Activated CD4-positive, alpha-beta memory T cell treated with anti-CD3 and anti-CD28 coated beads, Interleukin-2, amount 10 ng/mL, durations not matched to agents 7 days and 5 days (primary cell): ENCODE measurements at places on chromosomes 13 and 19. TPM values are rescaled to one million over a fixed set of nuclear protein-coding genes. Genes with fewer than 3 reads are reported as not detected.

LDLR gene
- 150 TPM for total RNA-seq

C5AR2 gene
- total RNA-seq: 5.5 TPM

SF3A2 gene
- total RNA-seq: 137 TPM

ZNF610 gene
- total RNA-seq: 1.2 TPM

GRIK5 gene
- total RNA-seq: 0.68 TPM

LILRB3 gene
- 5.8 TPM for total RNA-seq

KLK11 gene
- not detected for total RNA-seq

NKPD1 gene
- total RNA-seq: 0.15 TPM

IL12RB1 gene
- total RNA-seq: 70.6 TPM

NCR1 gene
- not detected for total RNA-seq

ADAT3 gene
- total RNA-seq: 13.3 TPM

TMC4 gene
- 3.2 TPM for total RNA-seq

WDR87 gene
- not detected for total RNA-seq

BICRA gene
- 23.3 TPM for total RNA-seq
